Karpas-422 (cell line): ENCODE measurements at places on chromosomes 5 and 9. TPM values are rescaled to one million over a fixed set of nuclear protein-coding genes. Genes with fewer than 3 reads are reported as not detected.

The ARHGEF39 gene
- 15.3 and 16.0 TPM in 2 replicates for total RNA-seq

The ADAMTSL2 gene
- total RNA-seq = not detected in 2 replicates

The SOX30 gene
- not detected in 2 replicates for total RNA-seq

The CMYA5 gene
- total RNA-seq = 0.04 and 0.45 TPM in 2 replicates

The DMGDH gene
- total RNA-seq = not detected in 2 replicates

The NUDT12 gene
- total RNA-seq = not detected in 2 replicates

DNA sequence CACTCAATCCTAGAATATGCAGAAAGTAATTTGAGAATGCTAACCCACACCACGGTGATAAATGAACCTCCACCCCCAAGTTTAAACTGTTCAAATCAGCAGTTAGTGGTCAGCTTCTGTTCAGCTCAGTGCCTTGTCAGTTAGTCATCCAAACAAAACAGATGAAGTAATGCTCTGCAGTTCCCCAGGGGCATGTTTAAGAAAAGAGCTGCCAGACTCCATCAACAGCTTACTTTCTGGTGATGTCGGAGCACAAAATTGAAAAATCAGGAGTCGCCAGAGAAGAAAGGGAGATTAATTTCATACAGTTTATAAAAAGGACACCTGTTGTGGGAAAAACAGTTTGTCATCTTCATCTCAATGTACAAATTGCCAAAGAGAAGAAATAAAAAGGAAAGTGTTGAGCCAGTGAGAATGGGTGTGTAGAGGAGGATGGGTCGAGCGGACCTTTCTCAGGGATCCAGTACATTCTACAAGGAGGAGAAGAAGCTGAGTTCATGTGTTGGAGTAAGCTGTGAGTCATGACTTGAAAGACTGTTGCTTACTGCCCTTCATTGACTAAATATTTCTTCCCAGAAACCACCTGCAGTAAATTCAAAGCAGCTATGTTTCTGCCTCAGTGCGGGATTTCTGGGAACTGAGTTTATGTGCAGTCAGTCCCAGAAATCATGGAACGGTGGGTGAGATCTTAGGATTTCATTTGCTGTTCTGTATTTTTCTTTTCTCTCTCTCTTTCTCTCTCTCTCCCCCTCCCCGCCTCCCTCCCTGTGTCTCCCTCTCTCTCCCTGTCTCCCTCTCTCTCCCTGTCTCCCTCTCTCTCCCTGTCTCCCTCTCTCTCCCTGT, 13.7 kb downstream of the TRIO start:
- no peak for DNase-seq

GRCh38 chr5:1343315-1343751, 1.6 kb downstream of the CLPTM1L start:
- DNase-seq = no peak

DNA sequence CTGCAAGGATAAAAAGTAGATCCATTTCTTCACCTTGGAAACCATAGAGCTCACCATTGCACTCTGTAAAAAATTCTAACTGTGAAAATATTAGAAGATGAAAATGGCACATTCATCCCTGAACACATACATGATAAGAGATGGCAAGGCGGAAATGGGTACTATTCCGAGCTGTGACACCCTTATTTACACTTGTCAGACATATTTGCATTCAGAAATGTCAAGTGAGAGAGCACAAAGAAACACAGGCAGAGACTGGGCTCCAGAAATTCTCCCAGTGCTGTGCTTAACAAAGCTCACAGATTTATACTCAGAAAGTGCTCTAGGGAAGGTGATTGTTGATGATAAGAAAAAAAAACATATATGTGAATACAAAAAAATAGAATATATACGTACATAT, 170.3 kb upstream of the PUM3 start:
- DNase-seq = no peak

DNA sequence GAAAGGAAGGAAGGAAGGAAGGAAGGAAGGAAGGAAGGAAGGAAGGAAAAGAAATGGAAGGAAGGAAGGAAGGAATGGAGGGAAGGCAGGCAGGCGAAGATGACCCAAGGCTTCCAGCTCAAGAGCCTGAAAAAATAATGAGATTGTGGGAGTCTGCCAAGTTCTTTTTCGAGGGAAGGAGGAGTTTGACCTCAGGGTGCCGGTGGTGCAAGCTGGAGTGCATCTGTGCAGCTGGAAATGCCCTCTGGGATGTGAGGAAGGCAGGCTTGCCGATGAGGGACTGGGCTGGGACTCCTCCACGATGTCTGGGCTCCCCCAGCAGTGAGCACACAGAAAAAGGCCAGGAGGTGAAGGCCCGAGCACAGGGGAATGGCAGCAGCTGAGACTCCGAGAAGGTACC, 154.9 kb upstream of the DAPK1 start:
- no peak for DNase-seq

DNA sequence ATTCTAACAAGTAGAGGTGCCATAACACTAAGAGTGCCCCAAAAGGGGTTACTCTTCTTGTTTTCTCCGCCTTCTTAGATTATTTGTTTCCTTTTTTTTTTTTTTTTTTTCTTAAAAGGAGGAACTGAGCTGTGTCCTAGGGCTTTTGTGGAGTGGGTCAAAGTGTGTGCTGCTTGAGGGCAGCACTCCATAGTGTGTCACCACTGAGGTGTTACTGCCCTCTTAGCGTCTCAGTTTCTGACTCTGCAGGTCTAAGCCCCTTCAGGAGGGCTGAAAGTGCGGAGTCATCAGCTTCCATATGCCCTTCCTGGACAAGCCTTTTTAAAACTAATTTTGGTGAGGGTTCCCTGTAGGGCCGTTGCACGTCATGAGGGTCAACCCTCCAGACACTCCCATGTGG, 12.6 kb upstream of the NANS start:
- DNase-seq = no peak

GRCh38 chr9:71632776-71633175, 135.5 kb downstream of the CEMIP2 start:
- DNase-seq = no peak

DNA sequence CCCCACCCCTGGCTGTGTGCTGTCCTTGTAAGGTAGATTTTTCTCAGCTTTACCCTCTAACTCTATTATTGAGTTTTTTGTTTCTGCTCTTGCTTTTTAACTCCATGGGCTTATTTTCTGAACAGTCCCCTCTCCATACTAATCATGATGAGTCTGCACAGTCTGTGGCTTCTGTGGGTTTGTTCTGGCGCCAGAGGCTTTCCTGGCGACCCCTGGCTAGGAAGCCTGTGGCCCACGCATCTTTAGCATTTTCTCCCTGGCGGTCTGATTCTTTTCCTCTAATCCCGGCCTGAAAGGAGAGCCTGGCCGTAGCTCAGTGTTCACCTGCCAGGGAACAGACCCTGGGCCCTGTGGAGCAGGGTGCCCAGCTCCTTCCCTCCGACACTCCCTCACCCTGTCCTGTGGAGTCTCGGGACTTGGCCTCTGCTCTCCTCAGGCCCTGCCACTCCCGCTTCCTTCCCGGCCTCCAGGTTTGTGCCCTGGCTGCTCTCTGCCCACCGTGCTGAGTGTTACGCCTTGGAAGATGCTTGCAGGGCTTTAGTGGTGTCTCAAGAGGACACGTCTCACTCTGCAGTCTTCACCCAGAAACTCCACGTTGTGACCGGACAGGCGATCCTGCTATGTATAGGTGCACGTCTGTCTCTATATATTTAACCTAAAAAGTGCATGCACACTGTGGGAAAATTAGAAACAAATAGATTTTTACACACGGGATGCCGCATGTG, 31.7 kb upstream of the LRRC14B start:
- no peak for DNase-seq

GRCh38 chr5:14400085-14400484, 181.5 kb upstream of the OTULINL start:
- DNase-seq = no peak

DNA sequence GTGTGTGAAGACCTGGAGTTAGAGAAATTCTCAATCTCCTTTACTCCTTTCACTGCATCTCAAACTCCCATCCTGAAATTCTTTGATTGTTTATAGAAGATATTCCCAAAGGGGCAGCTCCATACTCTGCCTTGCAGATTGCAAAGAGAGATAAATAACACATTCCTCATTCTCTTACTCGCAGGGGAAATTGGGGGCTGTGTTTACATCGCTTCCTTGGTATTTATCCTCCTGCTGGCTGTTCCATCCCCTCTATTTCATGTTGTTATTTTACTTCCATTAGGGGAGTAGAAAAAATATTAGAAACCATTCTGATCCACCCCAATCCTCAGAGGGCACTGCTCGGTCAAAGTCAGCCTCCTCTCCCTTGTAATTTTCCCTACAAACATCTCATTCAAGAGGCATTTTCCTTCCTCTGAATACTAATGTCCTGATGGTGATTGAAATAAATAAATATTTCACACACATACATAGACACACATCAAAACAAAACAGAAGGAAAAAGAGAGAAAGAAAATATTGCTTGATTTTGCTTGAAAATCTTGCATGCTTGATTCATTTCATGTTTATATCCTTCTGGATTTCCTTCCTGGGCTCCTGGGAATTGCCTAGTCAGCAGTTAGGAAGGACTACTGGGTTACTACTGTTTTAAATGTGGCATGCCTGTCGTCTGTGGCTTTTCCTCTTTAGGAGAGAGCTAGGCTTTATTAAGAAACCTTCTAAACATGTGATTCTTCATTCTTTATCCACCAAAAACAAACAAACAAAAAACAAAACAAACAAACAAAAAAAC, 420.1 kb upstream of the PAPPA start:
- DNase-seq = no peak

DNA sequence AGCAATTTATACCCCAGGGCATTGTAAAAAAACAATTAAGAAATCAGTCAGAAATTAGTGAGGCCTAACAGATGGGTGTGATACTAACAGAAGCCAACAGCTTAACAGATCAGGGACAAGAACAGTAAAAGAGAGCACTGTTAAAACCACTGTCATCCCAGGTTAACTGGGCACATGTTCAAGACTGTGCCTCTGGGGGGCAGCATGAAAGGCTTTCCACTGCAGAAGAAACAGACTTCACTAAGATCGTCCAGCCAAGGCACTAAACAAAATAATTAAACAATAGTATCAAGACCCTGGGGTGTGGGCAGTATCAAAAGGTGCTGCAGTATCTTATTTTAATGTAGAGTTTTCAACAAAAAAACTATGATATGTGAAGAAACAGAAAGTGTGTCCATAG, 43.5 kb downstream of the FBN2 start:
- peak; percentile 45 for DNase-seq

DNA sequence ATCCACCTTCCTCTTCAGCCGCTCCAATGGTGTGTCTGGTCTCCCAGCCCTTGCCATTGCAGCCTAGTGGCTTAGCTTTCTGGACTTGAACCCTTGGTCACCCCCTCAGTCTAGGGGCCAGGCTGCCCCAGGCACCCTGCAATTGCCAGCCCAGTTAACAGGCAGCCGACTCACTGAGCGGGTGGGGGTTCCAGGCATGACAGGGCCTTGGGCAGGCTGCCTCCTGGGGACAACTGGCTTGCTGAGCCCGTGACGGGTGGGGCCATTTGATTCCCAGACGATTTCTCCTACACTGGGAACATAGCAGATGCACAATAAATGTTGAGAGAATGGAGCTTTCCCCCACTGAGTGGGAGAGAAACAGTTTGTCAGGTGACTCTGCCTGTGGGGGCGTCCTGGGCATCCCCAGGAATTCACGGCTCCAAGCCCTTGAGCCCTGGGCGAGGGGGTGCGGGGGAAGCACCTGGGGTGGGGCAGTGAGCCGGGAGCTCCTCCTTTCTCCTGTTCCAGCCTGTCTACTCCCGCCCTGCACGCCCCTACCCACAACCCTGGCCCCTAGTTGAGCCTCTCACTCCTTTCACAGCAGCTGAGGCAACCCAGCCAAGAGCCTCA, 12.6 kb upstream of the AQP7 start:
- no peak for DNase-seq

DNA sequence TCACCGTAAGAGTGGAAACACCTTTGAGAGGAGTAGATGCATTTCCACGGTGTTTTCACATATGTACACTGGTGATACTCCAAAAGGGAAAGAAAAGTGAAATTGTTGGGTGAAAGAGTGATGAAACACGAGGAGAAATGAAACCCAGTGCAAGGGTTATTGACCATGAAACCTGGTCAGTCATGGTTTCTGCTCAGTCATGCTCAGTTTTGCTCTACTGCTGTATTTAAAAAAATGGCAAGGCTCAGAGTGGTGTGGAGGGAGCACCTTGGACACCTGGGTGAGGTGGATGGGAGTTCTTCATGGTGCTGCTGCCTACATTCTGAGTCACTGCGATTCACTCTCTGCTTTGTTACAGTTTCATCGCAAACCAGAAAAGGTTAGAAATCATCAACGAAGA, 32.3 kb downstream of the NTRK2 start:
- no peak for DNase-seq

DNA sequence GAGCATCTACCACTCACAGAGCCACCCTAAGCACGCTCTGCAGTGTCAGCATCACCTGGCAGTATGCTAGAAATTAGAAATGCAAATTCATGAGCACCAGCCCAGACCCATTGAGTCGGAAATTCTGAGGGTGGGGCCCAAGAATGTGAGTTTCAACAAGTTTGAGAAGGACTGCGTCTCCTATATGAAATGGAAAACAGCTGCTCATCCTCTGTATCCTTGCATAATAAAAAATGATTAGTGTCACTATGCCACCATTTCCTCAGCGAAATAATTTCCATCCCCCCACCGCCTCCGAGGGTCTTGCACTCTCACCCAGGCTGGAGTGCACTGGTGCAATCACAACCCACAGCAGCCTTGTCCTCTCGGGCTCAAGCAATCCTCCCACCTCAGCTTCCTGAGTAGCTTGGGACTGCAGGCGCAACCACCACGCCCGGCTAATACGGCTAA, 1.3 kb upstream of the IQGAP2 start:
- DNase-seq = peak; percentile 50

- DNase-seq = no peak
Observed at GRCh38 chr9:137784046-137784445, 93.5 kb upstream of the CACNA1B start.

GRCh38 chr9:35258660-35259474, 97.1 kb downstream of the UNC13B start:
- peak; percentile 74 for DNase-seq

DNA sequence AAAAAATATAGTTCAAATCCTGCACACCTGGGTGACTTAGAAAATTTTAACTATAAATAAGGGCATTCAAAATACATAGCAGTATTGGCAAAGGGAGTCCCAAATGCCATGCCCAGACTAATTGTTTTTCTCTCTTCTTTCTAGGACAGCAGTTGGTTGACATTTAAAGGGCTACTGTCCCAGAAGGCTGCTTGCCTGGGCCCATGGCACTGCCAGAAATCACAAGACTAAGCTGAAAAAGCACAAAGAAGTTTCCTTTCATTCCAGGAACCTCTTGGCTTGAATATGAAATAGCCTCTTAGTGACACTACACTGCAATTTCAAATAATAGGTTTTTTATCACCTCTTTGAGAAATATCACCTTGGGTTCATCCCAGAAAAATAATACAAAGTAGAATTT, 388.9 kb upstream of the TRPC7 start:
- DNase-seq = no peak

- no peak for DNase-seq
Observed at GRCh38 chr5:143569722-143570567, 166.5 kb upstream of the NR3C1 start.
